ENCODE measurements at places on chromosomes 13 and 19. TPM values are rescaled to one million over a fixed set of nuclear protein-coding genes. Genes with fewer than 3 reads are reported as not detected.
A peak's percentile ranks its signal among the peaks of the same experiment; 100 is the strongest.

DNA sequence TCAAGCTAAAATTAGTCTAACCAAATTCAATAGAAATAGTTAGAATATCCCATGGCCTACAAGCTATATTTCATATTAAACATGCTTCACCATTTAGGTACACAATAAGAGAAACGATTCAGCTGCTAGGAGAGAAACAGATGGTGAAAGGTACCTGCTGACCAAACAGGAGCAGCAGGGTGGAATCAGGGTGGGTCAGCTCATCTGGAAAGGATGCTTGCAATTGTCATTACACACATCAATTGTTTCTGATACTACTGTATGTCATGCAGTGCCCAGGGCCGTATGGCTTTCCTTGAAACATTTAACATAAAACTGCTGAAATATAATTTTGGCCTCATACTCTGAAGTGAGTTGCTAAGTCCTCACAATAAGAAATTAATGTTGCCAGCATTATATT, 776.0 kb downstream of the DACH1 start:
- H3K4me1 ChIP-seq = no peaks in the 10 kb centered on the region
- no peaks in the 10 kb centered on the region for H3K36me3 ChIP-seq
- no peaks in the 10 kb centered on the region for H3K27me3 ChIP-seq
- no peak overlapping the region for H3K4me3 ChIP-seq
- no peak overlapping the region for H3K27ac ChIP-seq

CD22 gene
- not detected for total RNA-seq

DNA sequence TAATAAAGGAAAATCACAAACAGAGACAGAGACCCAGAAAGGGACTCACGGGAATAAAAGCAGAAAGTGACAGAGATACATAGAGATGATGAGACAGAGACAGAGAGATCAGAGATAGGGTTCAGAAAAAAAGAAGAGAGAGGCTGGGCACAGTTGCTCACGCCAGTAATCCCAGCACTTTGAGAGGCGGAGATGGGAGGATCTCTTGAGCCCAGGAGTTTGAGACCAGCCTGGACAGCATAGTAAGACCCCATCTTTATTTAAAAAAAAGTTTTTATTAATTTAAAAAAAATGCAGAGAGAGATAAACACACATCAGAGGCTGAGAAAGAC, 19.4 kb upstream of the FOSB start:
- H3K4me1 ChIP-seq = peaks cover 2% of the 10 kb centered on the region
- no peak overlapping the region for H3K4me3 ChIP-seq

- no peaks in the 10 kb centered on the region for H3K4me1 ChIP-seq
- H3K27ac ChIP-seq = no peak overlapping the region
- no peaks in the 10 kb centered on the region for H3K36me3 ChIP-seq
- DNase-seq = no peak
- H3K27me3 ChIP-seq = no peaks in the 10 kb centered on the region
Measured at GRCh38 chr13:18921063-18921462, 260.6 kb downstream of the TUBA3C start.

GRCh38 chr19:35704218-35704617, at the start of gene ZBTB32:
TSS of gene ZBTB32 (plus strand) at chr19:35704558. CDS start at chr19:35714627, 10,069 bp downstream.
- peak; percentile 91 for DNase-seq
- no peak within 1 kb of the TSS for H3K27ac ChIP-seq
- peaks cover 11% of the 10 kb centered on the region for H3K27me3 ChIP-seq
- H3K4me1 ChIP-seq = no peaks in the 10 kb centered on the region
- H3K36me3 ChIP-seq = no peaks in the 10 kb centered on the region

DNA sequence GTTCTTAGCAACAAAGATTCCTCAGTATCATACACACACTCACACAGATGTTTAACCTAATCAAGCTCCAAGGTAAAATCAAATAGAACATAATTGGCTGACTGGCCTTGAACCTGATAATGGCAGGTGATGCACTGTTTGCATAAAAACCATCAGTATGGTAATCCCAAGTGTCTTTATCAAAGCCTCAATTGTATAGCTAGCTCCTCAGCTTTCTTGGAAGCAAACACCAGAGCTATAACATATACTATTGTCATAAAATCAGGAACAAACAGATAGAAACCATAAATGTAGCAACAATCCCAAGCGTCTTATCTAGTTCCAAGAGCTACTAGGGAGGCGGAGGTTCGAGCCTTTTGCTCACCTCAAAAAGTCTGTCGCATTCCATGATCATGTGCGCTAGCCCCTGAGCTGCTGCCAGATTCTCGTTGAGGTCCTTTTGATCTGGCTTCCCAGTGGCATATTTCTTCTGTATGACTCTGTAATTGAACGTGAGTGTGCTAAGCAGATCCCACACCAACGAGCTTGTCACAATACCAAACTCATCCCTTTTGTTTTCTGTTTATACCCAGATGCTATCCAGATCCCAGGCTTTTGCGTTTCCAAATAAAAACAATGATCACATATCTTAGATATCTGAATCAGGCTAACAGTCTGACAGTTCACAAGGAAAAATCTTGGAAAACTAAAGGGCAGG, 95.3 kb downstream of the KL start:
- H3K4me1 ChIP-seq = peaks cover 4% of the 10 kb centered on the region
- peaks cover 48% of the 10 kb centered on the region for H3K27me3 ChIP-seq
- H3K36me3 ChIP-seq = no peaks in the 10 kb centered on the region
- no peak for DNase-seq
- H3K4me3 ChIP-seq = no peak overlapping the region

C19orf81 gene
- 26.8 TPM for total RNA-seq

Measured in endodermal cell (in vitro differentiated cells).